Mammary epithelial cell (primary cell): ENCODE measurements at places on chromosomes 3 and 15. TPM values are rescaled to one million over a fixed set of nuclear protein-coding genes. Genes with fewer than 3 reads are reported as not detected.
A peak's percentile ranks its signal among the peaks of the same experiment; 100 is the strongest.

- DNase-seq, result no peak
Measured at GRCh38 chr3:8539419-8539818, 37.8 kb downstream of the LMCD1 start.

DNA sequence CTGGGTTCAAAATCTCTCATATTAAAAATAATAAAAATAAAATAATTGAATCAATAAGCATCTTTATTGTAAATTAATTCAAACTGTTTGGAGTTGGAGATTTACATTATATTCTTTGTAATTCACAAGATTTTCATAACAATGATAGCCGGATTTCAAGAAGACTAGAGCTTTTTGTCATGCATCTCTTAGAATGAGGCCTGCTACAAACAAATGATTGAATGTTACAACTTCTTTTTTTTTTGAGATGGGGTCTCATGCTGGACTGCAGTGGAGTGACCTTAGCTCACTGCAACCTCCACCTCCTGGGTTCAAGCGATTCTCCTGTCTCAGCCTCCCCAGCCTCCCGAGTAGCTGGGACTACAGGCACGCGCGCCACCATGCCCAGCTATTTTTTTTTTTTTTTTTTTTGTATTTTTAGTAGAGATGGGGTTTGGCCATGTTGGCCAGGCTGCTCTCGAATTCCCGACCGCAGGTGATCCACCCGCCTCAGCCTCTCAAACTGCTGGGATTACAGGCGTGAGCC lies 3.5 kb downstream of the SLTM start:
- no peak for DNase-seq

DNA sequence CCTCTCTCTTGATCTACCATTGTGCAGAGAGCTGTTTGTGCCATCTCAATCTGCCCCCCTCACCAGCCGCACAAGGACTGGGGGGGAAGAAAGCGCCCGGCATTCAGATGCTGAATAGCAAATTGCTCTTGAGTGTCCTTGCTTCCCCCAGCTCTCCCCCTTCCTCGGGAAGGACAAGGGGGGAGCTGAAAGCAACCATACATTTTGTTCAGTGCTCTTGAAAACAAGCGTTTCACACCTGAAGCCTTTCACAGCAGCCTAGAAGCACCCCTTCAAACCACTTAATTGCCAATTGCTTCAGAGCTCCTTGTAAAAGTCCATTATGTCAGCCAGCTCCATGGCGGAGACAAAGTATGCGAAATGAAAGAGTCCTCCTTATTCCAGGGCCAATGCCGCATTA lies 540.1 kb downstream of the NR2F2 start:
- DNase-seq, result no peak

DNA sequence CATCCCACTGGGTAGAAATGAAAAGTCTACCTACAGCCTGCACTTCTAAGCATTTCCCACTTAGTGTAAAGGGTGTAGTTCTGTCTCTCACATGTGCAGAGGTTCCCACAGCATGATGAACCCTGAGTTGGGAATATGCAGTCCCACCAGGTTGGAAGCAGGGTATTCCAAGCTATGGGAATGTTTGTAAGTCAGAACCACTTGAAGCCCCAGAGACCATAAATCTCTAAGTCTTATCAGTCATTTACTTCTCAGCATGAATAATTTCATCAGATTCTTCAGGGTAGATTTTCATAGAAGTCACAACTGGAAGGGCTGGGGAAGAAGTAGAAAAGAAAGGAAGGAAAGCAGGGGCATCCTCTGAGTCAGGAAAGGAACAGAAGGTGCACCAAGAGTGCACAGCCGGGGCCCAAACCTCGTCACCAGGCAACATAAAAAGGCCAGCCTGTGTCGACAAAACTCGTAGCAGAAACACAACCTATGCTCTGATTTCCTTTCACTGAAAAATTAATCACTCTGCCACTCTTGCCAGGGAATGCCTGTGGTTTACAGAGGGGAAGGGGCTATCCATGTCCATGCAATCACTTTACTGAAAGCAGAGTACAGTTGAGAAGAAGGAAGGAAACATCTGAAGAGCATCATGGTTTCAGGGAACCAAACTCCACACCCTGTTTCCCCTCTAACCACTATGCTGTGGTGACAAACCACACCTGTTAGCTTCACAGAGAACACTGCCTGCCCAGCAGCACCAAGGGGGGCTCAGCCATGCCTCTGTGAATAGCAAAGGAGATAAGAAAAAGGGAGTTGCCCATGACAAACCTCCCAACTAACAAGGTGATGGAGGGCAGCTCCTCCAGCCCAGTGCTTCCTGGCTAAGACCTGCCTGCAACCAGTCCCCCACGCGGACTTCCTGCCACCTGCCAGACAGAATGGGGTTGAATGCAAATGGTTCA lies 40.5 kb downstream of the SH3BP5 start:
- no peak for DNase-seq

GRCh38 chr15:90184119-90184785 lies 16.9 kb upstream of the SEMA4B start:
- peak; percentile 88 for DNase-seq

DNA sequence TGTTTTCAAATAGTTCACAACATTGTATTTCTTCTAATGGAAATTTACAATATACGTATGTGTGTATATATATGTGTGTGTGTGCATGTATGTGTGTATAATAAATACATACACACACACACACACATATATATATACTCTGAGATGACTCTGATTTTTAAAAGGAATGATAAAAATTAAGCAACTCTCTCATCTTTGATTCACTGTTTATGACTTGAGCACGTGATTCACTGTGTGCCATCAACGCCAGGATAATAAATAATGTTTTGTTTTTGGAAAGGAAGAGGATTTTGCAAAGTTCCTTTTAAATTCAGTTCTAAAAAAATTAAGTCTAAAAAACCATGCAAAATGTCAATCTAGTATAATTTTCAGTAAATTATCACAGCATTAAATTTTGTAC lies 132.4 kb downstream of the P3H2 start:
- DNase-seq, result no peak

GRCh38 chr15:33533197-33533596 lies 222.4 kb downstream of the RYR3 start:
- no peak for DNase-seq

GRCh38 chr3:45936261-45936660 lies 7.0 kb upstream of the CXCR6 start:
- DNase-seq, result no peak

DNA sequence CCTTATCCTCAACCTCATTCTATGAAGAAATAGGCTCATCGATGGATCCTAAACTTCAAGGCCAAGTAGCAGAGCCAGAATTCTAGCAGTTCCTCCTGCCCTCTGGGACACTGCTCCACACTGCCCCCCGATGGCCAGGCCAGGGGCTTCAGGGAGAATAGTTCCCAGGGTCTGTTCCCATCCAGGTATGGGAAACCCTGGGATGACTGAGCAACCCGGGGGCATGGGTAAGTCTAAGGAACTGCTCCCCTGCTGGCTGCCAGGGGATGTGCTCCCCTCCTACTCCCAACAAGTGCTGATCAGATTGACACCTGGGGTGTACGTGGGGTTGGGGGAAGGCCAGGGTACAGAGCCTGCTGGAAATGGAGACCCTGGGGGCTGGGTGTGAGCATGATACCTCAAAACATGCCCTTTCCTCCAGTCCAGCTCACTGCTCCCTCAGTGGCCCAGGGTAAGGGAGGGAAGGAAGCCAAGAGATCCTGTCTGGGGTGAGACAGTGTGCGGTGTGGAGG lies 7.6 kb downstream of the ULK3 start:
- peak; percentile 70 for DNase-seq

DNA sequence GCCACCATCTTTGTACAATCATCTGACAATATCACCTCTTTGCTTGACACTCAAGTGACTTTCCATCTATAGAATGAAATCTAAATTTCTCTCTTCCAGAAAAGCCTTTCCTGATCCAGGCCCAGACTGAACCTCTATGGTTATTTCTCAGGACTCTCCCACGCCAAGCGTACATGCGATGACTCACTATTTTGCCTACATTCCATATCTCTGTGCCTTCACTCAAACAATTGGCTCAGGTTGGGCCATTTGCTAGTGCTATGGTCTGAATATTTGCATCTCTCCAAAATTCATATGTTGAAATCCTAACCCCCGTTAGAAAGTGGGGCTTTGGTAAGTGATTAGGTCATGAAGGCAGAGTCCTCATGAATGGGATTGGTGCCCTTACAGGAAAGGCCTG lies 43.9 kb downstream of the ST3GAL6 start:
- DNase-seq, result no peak

- DNase-seq, result peak; percentile 92
Measured at GRCh38 chr3:10366651-10367101, 45.8 kb upstream of the SEC13 start.

GRCh38 chr3:170631755-170632488 lies 46.0 kb upstream of the SLC7A14 start:
- DNase-seq, result no peak

DNA sequence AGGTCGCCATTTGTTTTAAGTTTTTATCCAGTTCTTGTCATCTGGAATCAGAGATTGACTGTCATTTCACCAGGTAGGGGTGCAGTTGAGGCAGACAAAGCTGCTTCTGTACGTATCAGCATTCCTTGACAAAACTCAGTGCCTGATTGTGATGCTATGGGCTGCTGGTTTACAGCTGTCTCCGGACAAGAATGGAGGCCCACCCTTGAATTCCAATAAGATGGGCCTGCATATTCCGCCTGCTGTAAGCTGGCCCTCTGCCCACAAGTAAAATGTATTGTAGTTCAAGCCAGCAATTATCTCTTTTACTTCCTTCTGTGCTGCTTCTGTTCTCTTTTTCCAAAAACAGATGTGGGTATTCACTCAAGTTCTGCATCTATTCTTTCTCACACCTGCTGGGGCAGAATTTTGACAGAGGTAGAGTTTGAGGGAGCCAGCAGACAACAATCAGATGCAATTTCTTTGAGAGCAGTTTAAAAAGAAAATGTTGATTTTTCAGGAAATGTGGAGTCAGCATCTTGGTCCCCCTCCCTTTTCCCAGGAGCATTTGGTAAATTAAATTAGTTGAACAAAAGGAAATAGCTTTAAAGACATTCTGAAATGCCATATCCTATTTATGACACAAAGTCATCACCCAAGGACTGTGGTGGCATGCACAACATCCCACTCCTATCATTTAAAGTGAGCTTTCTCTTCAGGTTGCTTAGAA lies 53.5 kb downstream of the IQCH start:
- DNase-seq, result no peak

- DNase-seq, result no peak
Measured at GRCh38 chr15:42032376-42033213, 11.8 kb upstream of the PLA2G4E start.

DNA sequence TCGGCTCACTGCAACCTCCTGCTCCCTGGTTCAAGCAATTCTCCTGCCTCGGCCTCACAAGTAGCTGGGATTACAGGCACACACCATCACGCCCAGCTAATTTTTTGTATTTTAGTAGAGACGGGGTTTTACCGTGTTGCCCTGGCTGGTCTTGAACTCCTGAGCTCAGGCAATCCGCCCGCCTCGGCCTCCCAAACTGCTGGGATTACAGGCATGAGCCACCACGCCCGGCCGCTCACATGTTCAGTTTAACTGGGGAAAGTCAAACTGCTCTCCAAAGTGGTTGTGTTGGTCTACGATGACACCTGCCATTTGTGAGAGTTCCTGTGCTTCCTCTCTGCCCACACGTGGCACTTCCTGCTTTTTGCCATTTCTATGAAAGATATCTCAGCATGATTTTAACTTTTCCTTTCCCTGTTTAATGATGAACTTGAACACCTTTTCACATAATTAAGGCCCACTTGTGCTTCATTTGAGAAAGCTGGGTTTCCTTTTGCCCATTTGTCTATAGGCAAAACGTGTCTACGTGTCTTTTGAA lies 877 bp upstream of the GP5 start:
- DNase-seq, result no peak

GRCh38 chr3:45225465-45226205 lies 452 bp downstream of the TMEM158 start:
- DNase-seq, result no peak

- DNase-seq, result no peak
Measured at GRCh38 chr15:50753463-50753862, 12.0 kb downstream of the SPPL2A start.

DNA sequence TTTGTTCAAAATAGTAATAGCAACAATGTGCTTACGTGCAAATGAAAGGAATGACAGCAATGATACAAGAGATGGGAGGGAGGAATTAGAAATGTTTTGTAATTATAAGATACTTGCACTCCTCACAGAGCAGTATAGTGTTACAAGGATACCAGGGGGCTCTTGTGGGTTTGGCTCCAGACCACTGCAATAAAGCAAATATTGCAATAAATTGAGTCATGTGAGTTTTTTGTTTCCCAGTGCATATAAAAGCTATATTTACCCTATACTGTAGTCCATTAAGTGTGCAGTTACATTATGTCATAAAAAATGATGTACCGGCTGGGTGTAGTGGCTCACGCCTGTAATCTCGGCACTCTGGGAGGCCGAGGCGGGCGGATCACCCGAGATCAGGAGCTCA lies 864.3 kb downstream of the NSUN3 start:
- DNase-seq, result no peak

DNA sequence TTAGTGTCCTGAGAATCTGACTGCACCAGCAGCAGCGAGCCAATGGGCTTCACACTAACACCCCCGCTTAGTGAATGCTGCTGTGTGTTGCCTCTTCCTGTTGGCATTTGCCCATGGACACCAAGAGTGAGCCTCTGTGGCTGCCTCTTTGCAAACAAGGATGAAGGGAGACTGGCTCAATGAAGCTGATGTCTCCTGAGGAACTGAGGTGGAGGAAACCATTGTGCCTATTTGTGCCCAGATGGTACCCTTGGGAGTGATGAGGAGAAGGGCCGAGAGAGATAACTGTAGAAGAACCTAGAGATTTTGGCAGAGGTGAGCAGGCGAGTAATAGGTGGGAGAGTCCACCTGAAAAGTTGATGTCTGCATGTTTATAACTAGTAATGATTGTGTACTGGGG lies 51.2 kb downstream of the IL20RB start:
- no peak for DNase-seq

GRCh38 chr3:16978234-16978920 lies 93.6 kb downstream of the PLCL2 start:
- no peak for DNase-seq

GRCh38 chr3:110495201-110495927 lies 576.3 kb upstream of the NECTIN3 start:
- DNase-seq, result no peak

- DNase-seq, result no peak
Measured at GRCh38 chr3:139264375-139264774, 79.4 kb upstream of the MRPS22 start.

DNA sequence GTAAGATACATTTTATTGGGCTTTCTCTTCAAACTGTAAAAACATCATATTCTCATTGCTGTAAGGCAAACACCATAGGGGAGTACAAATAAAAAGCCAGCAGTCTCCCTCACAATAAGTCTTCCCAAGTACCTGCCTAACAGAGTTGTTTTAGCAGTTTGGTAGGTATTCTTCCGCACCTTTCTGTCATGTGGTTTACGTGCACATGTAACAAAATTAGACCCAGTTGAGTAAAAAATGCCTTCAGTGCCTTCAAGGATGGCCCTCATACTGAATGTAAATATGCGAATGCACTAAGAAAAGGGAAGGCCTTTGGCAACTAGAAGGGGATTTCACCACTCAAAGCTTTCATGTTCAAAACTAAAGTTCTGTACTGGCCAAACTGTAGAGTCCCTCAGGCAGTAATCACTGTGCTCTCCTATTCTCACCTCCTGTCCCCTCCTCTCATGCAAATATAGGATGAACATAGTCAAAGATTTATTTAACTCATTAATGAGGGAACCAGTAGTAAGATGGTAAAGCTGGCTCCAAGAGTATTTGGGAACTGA lies 26.4 kb downstream of the USP3 start:
- DNase-seq, result no peak

- no peak for DNase-seq
Measured at GRCh38 chr15:56628893-56629532, 104.3 kb downstream of the ZNF280D start.

RBPMS2 gene
- total RNA-seq, result not detected in 2 replicates

GXYLT2 gene
- total RNA-seq, result 9.3 TPM

ERICH6 gene
- not detected for total RNA-seq

COL8A1 gene
- total RNA-seq, result 6.7 and 11.9 TPM in 2 replicates

ARHGEF26 gene
- total RNA-seq, result 1.1 and 2.7 TPM in 2 replicates

TMIE gene
- total RNA-seq, result 0.38 and 0.56 TPM in 2 replicates
